ENCODE measurements at places on chromosomes 5 and 9. TPM values are rescaled to one million over a fixed set of nuclear protein-coding genes. Genes with fewer than 3 reads are reported as not detected.

Gene EIF4E1B
- total RNA-seq, result not detected

GRCh38 chr5:127518319-127518621 lies 830 bp downstream of the PRRC1 start:
- H3K4me1 ChIP-seq, result peaks cover 8% of the 10 kb centered on the region
- no peaks in the 10 kb centered on the region for H3K36me3 ChIP-seq
- no peak for DNase-seq
- H3K27me3 ChIP-seq, result no peaks in the 10 kb centered on the region
- H3K27ac ChIP-seq, result no peak overlapping the region
- H3K4me3 ChIP-seq, result peak overlapping the region; percentile 73

Gene CARD9
- 2.8 TPM for total RNA-seq

Gene PAIP1
- total RNA-seq, result 61.6 TPM

DNA sequence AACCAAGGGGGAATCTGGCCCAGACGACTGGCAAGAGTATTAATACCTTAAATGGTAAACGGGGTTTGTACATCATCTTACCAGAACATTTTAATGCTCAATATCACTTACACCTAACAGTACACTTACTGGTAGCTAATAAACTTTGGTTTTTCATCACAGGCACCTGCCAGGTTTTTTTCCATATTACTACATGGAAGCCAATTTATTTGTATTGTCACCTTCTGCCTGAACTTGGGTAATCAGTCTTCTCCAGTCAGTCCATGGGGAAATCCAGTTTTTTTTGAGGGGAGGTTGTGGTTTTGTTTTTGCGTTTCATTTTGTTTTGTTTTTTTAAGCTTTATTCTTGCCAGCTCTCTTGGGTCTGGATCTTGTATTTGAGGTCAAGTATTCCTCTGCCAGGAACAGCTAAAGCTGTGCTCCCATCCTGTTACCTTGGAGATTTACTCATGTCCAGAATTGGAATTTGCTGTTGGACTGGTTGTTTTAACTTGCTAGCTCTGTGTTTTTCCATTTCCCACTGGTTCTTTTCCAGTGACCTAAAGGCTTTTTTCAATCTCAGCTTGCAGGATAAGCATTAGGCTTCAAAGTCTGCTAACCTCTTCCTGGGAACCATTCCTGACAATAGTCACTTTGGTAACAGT lies 11.1 kb upstream of the NADK2 start:
- no peaks in the 10 kb centered on the region for H3K4me1 ChIP-seq
- no peak overlapping the region for H3K4me3 ChIP-seq
- H3K27ac ChIP-seq, result peak overlapping the region; percentile 13
- no peak for DNase-seq
- no peaks in the 10 kb centered on the region for H3K27me3 ChIP-seq

DNA sequence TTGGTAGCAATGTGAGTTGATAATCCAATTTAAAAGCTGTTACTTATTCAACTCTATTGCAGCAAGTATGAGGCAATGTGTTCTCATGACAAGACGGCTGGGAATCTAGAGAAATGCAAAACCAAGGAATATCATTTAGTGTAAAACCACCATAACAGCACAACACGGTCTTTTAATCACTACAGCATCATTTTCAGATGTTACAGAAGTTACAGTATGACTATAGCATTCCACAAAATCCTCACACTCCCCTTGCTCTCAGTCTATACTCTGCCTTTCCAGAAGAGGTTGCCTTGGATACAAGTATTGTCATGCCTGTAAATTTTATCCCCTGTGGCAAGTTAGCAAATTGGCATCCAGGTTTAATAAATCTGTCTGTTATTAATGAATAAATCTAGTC lies 28.6 kb upstream of the TAS2R1 start:
- no peak for DNase-seq
- H3K4me3 ChIP-seq, result no peak overlapping the region
- H3K36me3 ChIP-seq, result no peaks in the 10 kb centered on the region
- H3K4me1 ChIP-seq, result no peaks in the 10 kb centered on the region

- DNase-seq, result no peak
- peaks cover 1% of the 10 kb centered on the region for H3K4me1 ChIP-seq
- H3K27me3 ChIP-seq, result peaks cover 2% of the 10 kb centered on the region
- no peak within 1 kb of the TSS for H3K4me3 ChIP-seq
- H3K27ac ChIP-seq, result no peak within 1 kb of the TSS
- H3K36me3 ChIP-seq, result no peaks in the 10 kb centered on the region
These were observed at the start of gene FOXE1 for GRCh38 chr9:97853056-97853843. FOXE1 (plus strand) TSS chr9:97853226; CDS start chr9:97853915, 689 bp downstream.

GRCh38 chr5:121175986-121176385 lies 675.7 kb upstream of the FTMT start:
- no peak for DNase-seq
- no peaks in the 10 kb centered on the region for H3K4me1 ChIP-seq

Gene OR2V2
- not detected for total RNA-seq

DNA sequence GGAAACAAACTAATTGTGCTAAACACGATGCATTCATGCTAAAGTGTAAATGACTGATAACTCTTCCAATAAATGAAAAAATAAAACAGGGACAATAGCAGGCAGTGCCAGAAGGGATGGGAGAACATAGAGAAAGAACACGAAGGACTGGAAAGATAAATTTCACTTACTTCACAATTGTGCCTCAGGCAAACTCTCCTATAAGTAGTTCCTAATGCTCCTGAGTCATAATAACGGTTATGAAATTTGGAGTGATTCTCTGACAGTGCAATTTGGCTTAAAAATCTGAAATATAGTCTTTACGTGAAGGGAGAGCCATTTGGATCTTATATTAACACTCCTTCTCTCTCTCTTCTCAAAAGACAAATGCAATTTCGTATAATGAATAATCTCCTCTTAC lies 2218.5 kb downstream of the MAT2B start:
- H3K27me3 ChIP-seq, result no peaks in the 10 kb centered on the region
- H3K4me1 ChIP-seq, result no peaks in the 10 kb centered on the region
- H3K36me3 ChIP-seq, result no peaks in the 10 kb centered on the region
- DNase-seq, result no peak
- no peak overlapping the region for H3K4me3 ChIP-seq
- H3K27ac ChIP-seq, result no peak overlapping the region

DNA sequence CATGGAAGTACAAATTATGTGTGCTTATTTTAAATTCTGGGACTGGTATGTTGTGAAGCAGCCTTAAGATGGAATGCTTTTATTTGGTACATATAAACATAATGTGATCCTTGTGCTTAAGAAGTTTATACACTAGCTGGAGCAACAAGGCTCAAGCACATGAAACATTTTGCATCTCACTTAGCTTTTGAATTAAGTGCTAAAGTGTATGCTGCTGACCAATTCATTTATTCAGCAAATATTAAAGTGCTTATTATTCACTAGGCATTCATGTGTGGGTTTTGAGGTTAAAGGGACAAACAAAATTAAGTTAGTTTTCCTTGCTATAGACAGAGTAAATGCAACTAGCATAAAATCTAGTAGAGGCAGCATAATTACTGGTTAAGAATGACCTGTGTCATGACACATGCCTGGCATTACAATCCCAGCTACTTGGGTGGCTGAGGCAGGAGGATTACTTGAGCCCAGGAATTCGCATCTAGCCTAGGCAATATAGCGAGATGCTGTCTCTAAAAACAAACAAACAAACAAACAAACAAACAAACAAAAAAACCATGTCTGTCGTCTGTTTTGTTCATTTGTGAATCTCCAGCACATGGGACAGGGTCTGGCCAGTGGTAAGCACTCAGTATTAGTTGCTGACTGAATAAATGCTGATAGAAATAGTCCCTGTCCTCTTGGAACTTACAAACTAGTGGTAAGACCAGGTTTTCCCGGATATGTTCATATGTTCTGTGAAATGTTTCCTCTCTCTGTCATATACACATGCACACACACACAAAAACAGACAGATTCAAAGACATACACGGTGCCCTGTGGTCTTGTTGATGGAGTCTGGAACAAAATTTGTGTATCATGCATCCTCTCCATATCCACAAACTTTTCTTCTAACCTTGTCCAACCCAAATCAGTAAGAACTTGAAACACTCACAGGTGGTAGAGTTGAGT lies 41.9 kb upstream of the TNFAIP8 start:
- H3K27me3 ChIP-seq, result no peaks in the 10 kb centered on the region
- no peak overlapping the region for H3K4me3 ChIP-seq
- no peaks in the 10 kb centered on the region for H3K4me1 ChIP-seq
- no peak overlapping the region for H3K27ac ChIP-seq
- no peaks in the 10 kb centered on the region for H3K36me3 ChIP-seq

Gene ANKRD31
- total RNA-seq, result 0.46 TPM

Gene SLC6A3
- total RNA-seq, result 0.40 TPM

Gene IRX1
- total RNA-seq, result not detected

Gene EXOSC3
- 40.0 TPM for total RNA-seq

DNA sequence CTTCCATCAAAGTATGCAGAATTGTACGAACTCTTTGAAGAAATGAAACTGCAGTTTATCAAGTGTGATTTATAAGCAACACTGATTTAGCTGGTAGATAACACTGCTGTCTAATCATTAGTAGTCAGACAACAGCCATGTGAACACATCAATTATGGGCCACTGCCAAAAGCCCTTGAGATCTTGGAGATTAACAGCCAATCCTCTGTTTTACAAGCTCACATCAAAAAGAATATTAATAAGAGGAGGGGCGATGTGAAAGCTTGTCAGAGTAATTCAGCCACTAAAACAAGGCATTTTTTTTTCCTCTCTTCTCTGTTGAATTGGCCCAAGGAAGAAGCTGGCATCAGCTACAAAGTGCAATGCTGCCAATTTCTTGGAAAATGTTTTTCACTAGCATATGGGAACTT lies 28.1 kb downstream of the ZNF608 start:
- H3K4me3 ChIP-seq, result no peak overlapping the region
- peaks cover 3% of the 10 kb centered on the region for H3K4me1 ChIP-seq
- H3K27me3 ChIP-seq, result no peaks in the 10 kb centered on the region
- DNase-seq, result no peak

DNA sequence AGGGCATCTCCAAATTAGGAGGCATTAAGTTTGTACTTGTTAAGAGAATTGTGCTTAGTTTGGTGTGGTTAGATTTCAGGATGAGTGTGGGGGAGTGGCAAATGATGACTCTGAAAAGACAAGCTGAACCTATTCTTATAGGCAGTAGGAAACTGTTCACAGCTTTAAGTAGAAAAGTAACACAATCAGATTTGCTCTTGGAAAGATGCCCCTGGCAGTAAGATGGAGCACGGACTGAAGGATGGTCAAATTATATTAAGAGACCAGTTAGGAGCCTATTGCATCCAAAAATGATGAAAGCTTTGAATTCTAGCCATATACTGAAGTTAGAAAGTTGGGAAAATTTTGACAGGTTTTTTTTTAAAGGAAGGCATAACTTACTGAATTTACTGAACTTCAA lies 254.2 kb upstream of the MEF2C start:
- H3K4me3 ChIP-seq, result no peak overlapping the region
- DNase-seq, result no peak
- H3K4me1 ChIP-seq, result no peaks in the 10 kb centered on the region

GRCh38 chr5:73390972-73391371 lies 57.6 kb downstream of the FOXD1 start:
- no peaks in the 10 kb centered on the region for H3K36me3 ChIP-seq
- no peak overlapping the region for H3K4me3 ChIP-seq
- H3K27me3 ChIP-seq, result no peaks in the 10 kb centered on the region
- DNase-seq, result no peak
- H3K4me1 ChIP-seq, result no peaks in the 10 kb centered on the region
- no peak overlapping the region for H3K27ac ChIP-seq

GRCh38 chr9:20340511-20340861 lies 281.8 kb downstream of the MLLT3 start:
- no peak overlapping the region for H3K4me3 ChIP-seq
- H3K36me3 ChIP-seq, result no peaks in the 10 kb centered on the region
- H3K27ac ChIP-seq, result no peak overlapping the region
- DNase-seq, result no peak

DNA sequence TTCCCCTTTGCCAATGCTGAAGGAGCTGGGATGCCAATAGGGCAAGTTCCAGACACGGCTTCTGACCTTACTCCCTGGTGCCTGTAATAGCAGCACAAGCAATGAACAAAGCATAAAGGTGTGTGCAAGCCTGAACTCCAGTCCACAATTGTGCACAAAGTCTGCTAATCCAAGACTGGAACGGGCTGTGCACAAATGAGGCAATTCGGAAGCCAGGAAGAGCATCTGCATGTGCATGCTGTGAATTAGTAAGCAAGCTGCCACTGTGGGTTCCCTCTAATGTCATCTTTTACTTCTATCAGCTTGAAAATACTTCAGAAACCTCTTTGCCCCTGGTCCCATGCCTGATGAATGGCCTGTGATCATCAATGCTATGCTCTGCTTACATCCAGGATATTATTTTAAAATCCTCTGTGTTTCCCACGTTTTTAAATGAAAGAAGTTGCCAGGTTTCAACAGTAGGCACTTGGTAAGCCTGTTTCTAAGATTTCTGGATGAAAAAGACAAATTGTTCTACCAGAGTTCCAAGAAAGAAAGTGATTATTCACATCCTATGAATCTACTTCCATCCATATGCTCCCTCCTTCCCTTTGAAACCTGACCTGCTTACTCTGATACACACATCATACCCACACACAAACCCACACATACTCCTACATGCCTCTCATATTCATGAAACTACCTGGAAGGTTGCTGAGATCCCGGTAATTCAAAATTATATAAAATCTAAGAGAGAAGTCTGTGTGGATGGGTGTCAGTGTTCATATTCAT lies 165.7 kb downstream of the KCTD16 start:
- H3K27me3 ChIP-seq, result no peaks in the 10 kb centered on the region
- H3K4me3 ChIP-seq, result no peak overlapping the region
- no peak for DNase-seq
- H3K27ac ChIP-seq, result no peak overlapping the region
- H3K4me1 ChIP-seq, result no peaks in the 10 kb centered on the region

Gene RAB3C
- 0.35 TPM for total RNA-seq

DNA sequence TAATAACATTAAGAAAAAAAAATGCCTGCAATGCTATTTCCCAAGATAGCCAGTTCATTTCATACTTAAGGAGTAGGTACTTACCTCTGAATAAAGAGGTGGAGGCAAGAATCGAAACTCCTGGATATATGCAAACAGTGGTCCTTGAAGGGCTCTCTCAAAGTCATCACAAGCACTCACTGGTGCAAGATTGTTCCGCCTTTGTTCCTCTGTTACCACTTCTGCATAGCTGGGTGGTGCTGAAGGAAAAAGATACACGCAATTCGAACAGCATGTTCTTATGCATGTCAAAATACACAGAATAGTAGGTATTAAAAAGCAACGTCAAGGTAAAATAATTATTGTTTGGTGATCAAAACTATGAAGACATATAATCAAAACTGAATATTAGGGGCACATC lies 9.5 kb downstream of the ARRDC3 start:
- no peak overlapping the region for H3K4me3 ChIP-seq
- no peak overlapping the region for H3K27ac ChIP-seq

Gene BTNL3
- not detected for total RNA-seq

GRCh38 chr5:10941900-10942299 lies 180.9 kb upstream of the DAP start:
- DNase-seq, result no peak
- no peak overlapping the region for H3K4me3 ChIP-seq
- no peak overlapping the region for H3K27ac ChIP-seq
- no peaks in the 10 kb centered on the region for H3K36me3 ChIP-seq
- no peaks in the 10 kb centered on the region for H3K4me1 ChIP-seq
- H3K27me3 ChIP-seq, result no peaks in the 10 kb centered on the region

GRCh38 chr5:107415762-107416161 lies 255.0 kb downstream of the EFNA5 start:
- DNase-seq, result no peak
- H3K27me3 ChIP-seq, result no peaks in the 10 kb centered on the region
- no peak overlapping the region for H3K4me3 ChIP-seq
